Activated CD4-positive, alpha-beta T cell treated with anti-CD3 and anti-CD28 coated beads, Interleukin-2, amount 10 ng/mL, durations not matched to agents 7 days and 5 days (primary cell): ENCODE measurements at places on chromosomes 12 and 14.
A peak's percentile ranks its signal among the peaks of the same experiment; 100 is the strongest.

- no peak for DNase-seq
Observed at GRCh38 chr12:14460212-14460841, 94.8 kb downstream of the ATF7IP start.

DNA sequence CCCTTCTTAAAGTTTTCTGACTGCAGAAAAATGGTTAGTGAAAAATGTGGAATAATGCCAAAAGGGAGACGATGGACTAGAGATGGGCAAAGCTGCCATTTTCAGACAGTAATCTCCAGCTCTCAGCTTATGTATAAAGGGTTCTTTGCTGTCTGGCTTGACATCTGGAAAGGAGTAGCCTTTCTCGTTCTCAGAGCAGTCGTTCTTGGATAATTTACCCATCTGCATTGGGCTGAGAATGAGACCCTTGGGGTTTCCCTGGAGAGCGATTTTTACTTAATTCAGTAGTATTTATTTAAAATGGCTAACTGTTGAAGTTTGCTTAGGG, 1.2 kb downstream of the NUDT4 start:
- DNase-seq, result no peak

- no peak for DNase-seq
Observed at GRCh38 chr14:104103446-104104075, 18.1 kb downstream of the ASPG start.

- no peak for DNase-seq
Observed at GRCh38 chr12:49928471-49928870, 22.1 kb upstream of the AQP2 start.

- DNase-seq, result no peak
Observed at GRCh38 chr12:39605996-39606395, 13.6 kb downstream of the ABCD2 start.

GRCh38 chr12:103469719-103470118, 26.0 kb downstream of the C12orf42 start:
- no peak for DNase-seq

DNA sequence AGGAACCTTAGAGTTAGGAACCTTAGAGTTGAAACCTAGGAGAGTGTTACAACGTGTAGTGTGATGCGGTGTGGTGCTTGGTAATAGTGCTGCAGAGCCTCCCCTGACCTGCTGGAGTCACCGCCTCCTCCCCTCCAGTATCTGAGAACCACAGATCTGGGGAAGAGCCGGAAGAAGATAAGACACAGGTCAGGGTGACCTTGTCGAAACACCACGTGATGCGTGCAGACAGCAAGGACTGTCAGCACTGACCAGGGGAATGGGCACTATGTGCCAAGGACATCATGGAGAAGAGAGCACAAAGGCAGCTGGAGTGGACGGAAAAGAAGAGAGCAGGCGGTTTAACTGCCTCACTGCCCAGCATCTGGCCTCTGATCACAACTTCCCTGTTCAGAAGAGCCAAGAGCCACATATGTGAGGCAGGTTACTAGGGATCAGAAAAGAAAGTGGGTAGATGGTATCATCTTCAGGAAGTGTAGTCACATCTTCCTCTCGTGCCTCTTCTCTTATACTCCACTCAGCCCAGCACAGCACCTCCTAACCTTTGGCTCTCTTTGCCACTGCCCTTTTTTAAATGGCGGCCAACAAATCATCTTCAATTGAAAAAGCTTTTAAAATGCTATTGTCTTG, 93.7 kb downstream of the TESC start:
- DNase-seq, result no peak

DNA sequence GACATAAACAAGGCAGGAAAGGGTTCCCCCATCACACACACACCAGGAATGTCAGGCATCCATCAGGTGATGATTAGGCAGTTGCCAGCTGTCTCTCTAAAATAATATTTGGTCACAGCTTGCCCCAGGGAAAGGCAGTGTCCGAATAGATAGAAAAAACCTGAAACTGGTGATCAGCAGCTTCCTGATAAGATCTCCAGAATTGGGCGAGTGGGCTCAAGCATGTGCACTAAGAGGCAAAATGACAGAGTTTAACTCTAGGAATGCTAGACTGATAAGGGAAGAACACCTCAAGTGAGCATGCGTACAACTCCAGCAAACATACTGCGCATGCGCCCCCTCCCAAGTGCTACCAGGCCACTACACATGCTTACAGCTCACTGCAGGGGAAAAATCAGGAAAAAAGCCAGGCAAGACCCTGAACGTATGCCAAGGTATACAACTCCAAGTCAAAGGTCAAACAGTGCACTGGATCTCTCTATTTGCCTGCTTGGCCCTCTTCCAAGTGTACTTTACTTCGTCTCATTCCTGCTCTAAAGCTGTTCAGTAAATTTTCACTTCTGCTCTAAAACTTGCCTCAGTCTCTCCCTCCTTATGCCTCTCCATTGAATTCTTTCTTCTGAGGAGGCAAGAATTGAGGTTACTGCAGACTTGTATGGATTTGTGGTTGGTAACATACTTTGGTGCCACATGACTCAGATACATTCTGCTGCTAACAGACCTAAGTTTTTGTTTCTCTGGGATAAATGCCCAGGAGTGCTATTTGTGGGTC, 73.5 kb upstream of the VASH1 start:
- DNase-seq, result no peak

DNA sequence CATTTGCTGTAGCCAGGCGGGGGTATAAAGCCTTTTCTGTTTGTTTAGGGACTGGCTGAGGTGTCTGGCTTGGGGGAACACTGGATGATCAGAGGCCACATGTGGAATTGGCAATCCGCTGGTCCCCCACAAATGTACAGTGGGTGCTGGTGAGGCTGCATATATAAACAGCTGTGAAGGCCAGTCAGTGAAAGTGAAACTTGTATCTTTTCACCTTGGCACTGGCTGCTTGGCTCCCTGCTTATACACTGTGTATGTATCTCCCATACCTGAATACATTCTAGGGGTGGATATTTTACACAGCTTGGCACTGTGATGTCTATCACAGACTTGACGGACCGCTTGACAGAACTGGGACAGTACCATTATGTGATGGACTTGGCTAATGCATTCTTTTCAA, 246.8 kb upstream of the AVPR1A start:
- DNase-seq, result no peak

GRCh38 chr12:121916719-121917118, 1.7 kb upstream of the CFAP251 start:
- no peak for DNase-seq

GRCh38 chr12:108495054-108495453, 20.0 kb upstream of the FICD start:
- DNase-seq, result peak; percentile 35

GRCh38 chr12:98420461-98420860, 94.9 kb upstream of the TMPO start:
- no peak for DNase-seq

DNA sequence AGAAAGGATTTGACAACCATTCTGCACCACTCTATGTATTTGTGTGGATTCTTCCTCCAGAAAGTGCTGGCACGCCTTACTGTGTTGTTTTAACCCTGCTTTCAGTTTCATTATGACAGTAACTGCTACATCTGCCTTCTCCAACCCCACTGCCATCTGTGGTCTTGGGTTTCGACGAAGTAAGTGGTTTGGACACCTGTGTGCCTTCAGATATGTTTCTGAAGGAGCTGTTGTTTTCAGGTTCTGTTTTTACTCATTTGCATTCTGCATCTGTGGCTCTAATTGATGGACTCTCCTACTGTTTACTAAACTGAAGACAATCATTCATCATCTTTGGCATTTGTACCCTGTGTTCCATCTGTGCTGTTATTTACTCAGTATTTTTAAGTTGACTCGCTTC, 4.1 kb downstream of the TSHR start:
- DNase-seq, result peak; percentile 89

DNA sequence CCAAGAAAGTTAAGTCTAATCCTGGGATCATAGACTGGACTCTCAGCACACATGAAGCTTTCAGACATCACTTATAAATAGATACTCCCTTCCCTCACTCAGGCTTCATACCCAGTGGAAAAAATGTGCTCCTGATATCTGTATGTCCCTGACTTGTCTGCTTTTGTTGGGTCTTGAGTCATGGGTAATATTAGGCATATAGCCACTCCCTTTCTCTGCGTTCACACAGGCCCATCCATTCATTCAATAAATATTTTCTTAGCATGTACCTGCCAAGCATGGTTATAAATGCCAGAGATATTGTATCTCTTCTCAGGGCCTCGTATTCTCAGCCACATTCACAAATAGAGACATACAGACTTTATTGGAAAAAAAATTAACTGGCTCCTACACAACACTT, 43.5 kb downstream of the COX16 start:
- DNase-seq, result no peak

- DNase-seq, result peak; percentile 68
Observed at GRCh38 chr12:113152835-113153814, 3.6 kb downstream of the CFAP73 start.

- DNase-seq, result peak; percentile 41
Observed at GRCh38 chr12:67269633-67270573, 745 bp downstream of the CAND1 start.

GRCh38 chr14:55579724-55580469, at the start of gene KTN1:
Gene KTN1, plus strand, starts transcription at chr14:55580207. Its CDS starts 31,842 bp downstream, at chr14:55612049.
- DNase-seq, result peak; percentile 84

DNA sequence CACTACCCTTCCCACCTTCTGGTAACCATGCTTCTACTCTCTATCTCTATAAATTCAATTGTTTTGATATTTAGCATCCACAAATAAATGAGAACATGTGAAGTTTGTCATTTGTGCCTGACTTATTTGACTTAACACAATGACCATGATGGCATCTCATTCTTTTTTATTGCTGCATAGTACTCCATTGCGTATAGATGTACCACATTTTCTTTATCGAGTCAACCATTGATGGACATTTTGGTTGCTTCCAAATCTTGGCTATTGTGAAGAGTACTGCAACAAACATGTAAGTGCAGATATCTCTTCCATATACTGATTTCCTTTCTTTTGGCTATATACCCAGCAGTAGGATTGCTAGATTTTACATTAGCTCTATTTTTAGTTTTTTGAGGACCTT, 73.6 kb downstream of the PTPRQ start:
- no peak for DNase-seq

- DNase-seq, result no peak
Observed at GRCh38 chr12:26741584-26742227, 91.3 kb downstream of the ITPR2 start.

DNA sequence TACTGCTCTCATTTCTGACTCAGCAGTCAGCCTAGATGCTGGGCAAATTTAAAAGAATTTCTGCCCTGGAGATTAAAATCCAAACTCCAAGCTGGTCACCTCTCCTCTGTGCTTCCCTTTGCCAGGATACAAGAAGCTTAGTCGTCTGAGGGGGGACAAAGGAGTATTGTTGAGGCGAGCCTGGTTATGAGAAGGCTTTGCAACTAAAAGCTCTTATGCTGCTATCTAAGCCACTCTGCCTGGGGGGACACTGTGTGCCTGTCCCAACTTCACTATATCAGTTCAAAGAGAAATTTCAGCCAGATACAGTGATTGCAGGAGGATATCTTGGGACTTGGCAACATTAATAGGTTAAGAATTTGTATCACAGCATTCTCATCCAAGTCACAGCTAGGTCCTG, 10.8 kb upstream of the PLEKHH1 start:
- no peak for DNase-seq

DNA sequence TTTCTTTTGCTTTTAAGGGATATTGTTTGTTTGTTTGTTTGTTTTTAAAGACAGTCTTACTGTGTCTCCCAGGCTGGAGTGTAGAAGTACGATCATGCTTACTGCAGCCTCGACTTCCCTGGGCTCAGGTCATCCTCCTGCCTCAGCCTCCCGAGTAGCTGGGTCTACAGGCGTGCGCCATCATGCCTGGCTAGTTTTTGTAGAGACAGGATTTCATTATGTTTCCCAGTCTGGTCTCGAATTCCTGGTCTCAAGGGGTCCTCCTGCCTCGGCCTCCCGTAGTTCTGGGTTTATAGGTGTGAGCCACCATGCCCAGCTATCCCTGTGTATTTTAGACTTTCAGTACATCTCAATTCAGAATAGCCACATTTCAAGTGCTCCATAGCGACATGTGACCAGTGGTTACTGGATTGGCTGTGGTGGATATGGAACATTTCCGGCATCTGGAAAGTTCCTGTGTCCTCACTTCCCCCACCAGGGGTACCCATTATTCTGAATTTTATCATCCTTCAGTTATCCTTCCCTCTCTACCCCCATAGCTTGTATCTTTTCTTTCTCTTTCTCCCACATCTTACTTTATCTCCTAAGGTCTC, 61.1 kb downstream of the HRK start:
- no peak for DNase-seq

- no peak for DNase-seq
Observed at GRCh38 chr14:58671436-58671835, 33.7 kb downstream of the DACT1 start.

- DNase-seq, result no peak
Observed at GRCh38 chr14:23382731-23383440, 6.0 kb downstream of the CMTM5 start.

DNA sequence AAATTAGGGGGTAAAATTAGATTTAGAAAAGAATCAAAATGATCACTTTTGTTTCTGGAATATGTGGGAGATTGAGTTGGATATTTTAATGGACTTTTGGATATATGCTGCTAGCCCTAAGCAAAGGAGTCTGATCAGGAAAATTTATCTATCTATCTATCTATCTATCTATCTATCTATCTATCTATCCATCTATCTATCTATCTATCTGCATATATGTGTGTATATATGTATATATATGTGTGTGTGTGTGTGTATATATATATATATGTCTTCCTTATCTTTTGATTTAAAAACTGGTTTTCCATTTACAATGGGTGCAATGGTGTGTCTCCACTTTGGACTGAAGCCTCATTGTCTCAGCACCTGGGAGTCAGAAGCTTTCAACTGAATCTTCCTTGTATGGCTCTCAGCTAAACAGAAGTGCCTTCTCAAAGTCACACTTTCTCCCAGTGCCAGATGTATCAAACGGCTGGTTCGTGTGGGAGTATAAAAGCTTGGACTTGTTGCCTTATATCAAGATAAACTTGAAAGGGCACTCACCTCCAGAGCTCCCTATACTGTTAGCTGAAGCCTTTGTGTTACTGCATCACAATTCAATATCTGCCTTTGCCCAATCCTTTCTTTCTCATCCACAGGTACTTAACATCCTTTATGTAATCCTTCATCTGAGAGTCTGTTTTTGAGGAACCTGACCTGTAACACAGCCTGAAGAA, 31.6 kb upstream of the CD69 start:
- no peak for DNase-seq
